Stimulated activated CD8-positive, alpha-beta memory T cell treated with anti-CD3 and anti-CD28 coated beads, Interleukin-15, amount 100 ng/mL, for 1 hour (primary cell): ENCODE measurements at places on chromosomes 6 and 20.

- no peak for DNase-seq
Measured at GRCh38 chr6:57019434-57019833, 27.1 kb upstream of the KIAA1586 start.

GRCh38 chr6:4585682-4586468 is 190.3 kb upstream of the CDYL start:
- no peak for DNase-seq

DNA sequence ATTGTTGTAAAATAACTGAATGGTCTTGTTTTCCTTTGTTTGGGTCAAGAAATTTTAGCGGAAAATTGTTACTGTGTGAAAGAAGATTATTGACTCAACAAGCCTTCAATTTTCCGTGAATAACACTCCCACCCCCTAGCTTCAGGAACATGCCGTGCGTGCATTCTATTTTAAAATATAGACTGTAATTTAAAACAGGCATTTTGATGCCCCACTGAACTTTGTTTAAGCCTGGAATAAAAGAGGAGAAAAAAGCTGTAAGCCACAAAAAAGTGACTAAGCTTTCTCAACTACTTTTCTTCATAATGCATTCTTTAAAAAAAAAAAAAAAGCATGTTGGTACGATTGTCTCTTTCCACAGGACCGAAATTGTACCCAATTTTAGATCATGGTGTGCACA is 166.0 kb downstream of the ARID1B start:
- no peak for DNase-seq

- no peak for DNase-seq
Measured at GRCh38 chr6:36691612-36692011, 6.0 kb upstream of the RAB44 start.

- DNase-seq, result no peak
Measured at GRCh38 chr6:139744891-139745290, 370.4 kb upstream of the CITED2 start.

DNA sequence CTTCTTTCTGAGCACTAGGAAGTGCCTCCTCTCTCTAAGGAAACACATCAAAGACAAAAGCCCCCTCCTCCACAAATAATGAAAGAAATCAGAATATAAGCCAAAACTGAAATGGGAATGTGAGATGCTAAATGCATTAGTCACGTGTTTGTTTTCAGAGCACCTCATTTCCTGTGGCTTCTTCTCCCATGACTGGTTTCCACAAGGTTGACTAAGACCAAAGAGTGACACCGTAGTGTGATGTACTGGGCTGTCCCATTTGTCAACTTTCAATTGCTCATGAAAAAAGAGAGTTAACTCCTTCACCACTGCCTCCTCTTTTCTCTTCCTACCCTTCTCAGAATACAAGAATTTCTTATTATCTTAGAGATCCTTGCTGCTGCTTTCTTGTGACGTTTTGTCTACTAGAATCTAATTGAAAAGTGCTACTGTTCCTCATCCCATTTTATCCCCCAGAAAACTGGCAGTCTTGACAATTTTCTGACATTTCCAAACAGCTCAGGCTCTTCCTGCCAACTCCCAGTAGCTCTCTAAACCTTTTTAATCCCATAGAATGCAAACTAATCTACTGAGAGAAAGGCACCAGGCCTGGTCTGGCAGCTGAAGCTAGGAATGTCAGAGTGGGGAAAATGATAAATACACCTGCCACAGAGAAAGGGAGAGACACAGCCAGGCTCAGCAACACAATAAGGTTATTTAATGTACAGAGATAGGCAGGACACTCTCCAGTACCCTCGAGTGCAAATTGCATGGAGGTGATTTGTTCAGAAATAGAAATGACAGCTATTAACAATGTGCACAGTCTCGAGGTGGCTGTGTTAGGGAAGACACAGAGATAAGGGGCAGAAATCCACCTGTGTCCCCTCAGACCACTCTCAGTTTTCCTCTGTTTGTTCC is 671.7 kb upstream of the NRSN1 start:
- no peak for DNase-seq

GRCh38 chr6:170102038-170102437 is 188.8 kb downstream of the DLL1 start:
- DNase-seq, result no peak

- DNase-seq, result no peak
Measured at GRCh38 chr6:14719270-14719669, 526.6 kb upstream of the JARID2 start.

DNA sequence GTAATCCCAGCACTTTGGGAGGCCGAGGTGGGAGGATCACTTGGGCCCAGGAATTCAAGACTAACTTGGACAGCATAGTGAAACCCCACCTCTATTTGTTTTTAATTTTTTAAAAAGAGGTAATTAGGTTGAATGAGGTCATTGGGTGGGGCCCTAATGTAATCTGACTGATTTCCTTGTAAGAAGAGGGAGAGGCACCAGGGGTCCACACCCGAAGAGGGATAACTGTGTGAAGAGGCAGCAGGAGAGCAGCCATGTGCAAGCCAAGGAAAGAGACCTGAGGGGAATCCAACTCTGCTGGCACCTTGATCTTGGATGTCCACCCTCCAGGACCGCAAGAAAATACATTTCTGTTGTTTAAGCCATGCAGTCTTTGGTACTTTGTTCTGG is 63.4 kb downstream of the QRSL1 start:
- no peak for DNase-seq

DNA sequence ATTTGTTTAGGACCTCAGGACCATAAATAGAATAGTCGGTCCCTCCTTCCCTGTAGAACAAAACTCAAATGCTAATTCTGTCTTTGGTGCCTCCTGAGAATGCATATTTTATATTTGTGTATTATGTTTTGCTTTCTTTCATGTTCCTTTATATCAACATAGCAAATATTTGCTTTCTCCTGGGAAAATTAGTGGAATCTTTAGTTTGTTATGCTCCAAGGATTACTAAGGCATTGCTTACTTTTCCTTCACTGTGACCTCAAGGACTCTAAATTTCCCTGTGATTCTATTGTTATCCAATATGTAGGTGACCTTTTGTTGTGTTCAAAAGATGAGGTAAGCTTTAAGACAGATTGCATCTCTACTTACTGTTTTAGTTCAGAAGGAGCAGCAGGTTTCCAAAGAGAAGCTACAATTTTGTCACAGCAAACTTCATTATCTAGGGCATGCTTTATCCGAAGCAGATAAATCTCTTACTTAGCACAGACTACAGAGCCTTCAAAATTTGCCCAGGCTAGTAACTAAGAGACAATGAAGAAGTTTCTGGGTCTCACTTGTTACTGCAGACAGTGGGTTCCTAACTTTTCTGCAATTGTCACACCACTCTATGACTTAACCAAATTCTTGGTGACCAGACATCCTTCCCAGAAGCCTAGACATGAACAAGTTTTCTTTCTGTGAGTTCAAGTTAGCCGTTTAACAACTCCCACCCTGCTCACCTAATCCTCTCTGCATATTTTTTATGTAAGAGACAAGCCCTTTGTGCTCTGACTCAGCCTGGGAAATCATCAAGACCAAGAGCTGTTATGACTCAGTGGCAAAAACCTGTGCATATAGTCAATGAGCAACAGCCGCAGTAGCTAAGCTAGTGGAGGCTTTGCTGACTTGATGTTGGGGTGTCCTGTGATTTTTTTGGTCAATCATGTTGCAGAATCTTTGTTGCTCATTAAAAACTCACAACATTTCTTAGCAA is 378.8 kb downstream of the QKI start:
- DNase-seq, result no peak

DNA sequence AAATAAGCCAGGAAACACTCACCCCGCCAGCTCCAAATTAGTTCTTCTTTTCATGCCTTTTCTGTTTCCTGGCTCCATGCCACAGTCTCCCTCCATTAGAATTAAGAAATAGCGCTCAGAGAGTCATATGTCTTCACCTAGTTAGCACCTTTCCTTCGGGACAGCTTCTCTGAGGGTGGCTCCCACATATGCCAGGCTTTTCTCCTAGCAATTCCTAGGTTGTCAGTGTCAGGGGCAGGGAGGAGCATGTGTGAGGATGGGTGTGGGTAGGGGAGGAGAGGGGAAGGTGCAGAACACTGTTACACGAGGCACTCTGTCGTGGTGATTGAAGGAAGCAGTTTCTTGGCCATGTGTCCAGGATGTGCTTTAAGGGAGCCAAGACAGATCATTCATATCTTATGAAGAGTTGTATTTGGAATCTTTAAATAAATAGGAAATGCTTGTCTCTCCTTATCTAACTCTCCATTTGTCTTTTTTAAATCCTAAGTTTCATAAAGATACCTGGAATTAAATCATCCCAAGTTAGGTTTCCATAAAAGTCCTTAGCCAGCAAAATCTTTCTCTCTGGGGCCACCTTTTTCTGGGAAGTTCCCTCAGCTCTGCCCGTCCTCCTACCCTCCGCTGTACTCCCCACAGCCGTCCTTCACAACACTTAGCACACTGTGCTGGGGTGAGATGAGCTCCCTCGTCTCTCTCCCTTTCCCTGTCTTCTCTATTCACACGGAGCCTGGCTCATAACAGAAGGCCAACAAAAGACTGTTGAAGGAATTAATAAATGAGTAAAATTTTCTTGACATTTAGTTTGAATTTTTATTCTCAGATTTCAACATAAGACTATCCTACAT is 361.0 kb downstream of the CD83 start:
- no peak for DNase-seq

DNA sequence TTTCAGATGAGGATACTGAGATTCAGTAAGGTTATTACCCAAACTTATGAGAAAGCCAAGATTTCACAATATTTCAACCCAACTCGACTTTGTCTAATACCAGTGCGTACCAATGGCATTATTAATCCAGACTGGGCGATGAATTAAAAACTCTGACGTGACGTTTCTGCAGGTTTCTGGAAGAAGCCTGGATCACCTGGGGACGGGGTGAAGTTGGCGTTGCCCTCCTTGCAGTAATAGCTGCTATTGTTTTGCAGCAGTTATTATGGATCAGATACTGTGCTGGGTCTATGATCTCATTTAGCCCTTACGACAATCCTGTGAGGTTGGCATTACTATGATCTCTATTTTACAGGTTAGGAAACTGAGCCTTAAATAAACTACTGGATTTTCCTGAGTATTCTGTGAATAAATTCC is 569 bp upstream of the CDC5L start:
- DNase-seq, result no peak

DNA sequence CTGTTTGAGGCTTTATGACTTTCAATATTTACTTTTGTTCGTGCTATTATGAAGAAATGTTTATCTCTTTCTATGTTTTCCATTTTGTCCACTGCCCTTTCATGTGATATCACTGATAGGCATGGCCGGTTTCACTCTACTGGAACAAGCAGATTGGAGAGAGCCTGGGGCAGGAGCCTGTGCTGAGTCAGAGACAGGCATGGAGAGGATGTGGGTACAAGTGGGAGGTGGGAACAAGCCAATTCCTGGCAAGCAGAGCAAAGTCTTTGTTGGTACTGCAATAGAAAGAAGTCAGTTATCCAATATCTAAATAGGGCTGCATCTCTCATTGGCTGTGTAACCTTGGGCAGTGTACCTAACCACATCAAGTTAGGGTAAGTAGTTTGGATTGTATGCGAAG is 545.6 kb upstream of the MAP3K7 start:
- DNase-seq, result no peak

DNA sequence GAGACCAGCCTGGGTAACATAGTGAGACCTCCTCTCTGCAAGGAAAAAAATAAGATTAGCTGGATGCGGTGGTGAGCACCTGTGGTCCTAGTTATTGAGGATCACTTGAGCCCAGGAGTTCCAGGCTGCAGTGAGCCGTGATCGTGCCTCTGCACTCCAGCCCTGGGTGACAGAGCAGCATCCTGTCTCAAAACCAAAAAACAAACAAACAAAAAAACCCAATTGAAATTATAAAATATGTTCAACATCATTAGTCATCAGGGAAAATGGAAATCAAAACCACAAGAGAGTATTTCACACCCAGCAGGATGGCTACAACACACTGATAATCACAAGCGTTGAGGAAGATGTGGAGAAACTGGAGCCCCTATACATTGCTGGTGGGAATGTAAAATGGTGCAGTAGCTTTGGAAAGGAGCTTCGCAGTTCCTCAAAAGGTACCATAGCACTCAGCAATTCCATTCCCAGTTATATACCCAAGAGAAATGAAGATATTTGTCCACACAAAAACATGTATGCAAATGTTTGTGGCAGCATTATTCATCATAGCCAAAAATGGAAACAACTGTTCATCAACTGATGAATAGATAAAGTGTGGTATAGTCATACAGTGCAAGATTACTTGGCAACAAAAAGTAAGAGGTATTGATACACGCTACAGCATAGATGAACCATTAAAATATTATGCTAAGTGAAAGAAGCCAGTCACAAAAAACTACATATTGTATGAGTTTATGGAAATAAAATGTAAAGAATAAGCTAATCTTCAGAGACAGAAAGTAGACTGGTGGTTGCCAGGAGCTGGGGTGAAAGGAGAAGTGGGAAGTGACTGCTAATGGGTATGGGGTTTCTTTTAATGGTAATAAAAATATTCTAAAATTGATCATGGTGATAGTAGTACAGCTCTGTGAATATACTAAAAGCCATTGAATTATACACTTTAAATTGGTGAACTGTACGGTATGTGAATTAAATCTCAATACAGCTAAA is 38.7 kb upstream of the RIPOR2 start:
- DNase-seq, result no peak

GRCh38 chr6:165833355-165833754 is 170.3 kb upstream of the PDE10A start:
- no peak for DNase-seq

GRCh38 chr20:34305333-34306230 is 2.4 kb upstream of the AHCY start:
- DNase-seq, result no peak

- DNase-seq, result no peak
Measured at GRCh38 chr6:82273295-82273694, 25.8 kb upstream of the IBTK start.

DNA sequence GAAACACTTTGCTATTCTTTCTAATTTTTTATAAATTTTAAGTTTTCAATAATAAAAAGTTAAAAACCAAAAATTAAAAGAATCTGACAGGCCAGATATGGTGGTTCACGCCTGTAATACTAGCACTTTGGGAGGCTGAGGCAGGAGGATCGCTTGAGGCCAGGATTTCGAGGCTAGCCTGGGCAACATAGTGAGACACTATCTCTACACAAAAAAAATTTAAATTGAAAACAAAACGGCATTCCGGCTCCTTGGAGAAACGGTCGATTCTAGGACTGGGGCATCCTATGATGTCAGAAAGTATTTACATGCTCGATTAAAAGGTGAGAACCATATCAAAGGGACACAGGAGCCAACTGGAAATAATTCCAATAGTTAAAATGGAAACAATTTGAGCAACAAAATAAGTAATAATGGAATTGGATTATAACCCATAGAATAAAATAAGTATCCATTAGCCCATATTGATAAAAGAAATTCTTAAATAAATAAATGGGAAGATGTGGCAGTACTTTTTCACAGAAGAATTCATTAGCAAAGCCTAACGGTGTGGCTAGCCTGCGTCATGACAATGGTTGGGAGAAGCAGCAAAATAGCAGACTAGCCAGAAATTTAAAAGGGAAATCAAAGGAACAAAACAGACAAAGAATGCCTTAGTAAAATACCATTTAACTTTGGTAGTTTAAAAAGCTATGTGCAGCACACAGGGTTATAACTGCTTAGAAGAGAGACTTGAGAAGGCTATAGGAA is 21.3 kb downstream of the HLA-E start:
- DNase-seq, result no peak

- no peak for DNase-seq
Measured at GRCh38 chr20:29742699-29743100, 1514.8 kb upstream of the DEFB115 start.
